ENCODE measurements at places on chromosomes 12 and 14. TPM values are rescaled to one million over a fixed set of nuclear protein-coding genes. Genes with fewer than 3 reads are reported as not detected.

- no peak for DNase-seq
Measured at GRCh38 chr12:3379079-3379478, 111.9 kb upstream of the PRMT8 start.

DNA sequence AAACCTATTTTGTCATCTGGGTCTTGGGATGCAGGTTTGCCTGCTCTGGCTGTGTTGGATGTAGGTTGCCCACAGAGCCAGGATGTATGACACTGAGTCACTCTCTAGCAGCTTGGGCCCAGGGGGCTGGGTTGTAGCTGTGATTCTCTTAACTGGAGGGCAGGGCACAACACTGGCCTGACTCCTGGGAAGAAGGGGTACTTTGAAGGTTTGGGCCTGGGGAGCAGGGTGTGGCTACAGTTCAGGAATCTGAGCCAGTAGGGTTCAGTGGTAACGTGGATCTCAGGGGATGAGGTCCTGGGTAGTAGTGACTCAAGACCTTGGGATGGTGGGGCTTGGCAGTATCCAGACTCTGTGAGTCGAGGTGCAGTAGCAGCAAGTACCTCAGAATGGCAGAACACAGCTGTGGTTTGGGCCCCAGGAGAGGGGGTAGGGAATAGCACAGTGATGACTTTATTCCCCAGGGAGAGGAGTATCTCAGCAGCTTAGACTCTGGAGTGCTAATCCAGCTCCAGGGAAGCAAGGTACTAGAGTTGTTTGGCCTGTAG, 25.7 kb downstream of the TBC1D15 start:
- DNase-seq: no peak

- DNase-seq: no peak
Measured at GRCh38 chr12:55696796-55697462, 10.8 kb downstream of the ITGA7 start.

GRCh38 chr14:53824061-53824460, 132.6 kb downstream of the BMP4 start:
- no peak for DNase-seq

- DNase-seq: no peak
Measured at GRCh38 chr14:53285064-53285463, 131.9 kb upstream of the DDHD1 start.

- DNase-seq: no peak
Measured at GRCh38 chr14:60796434-60796833, 61.9 kb downstream of the MNAT1 start.

DNA sequence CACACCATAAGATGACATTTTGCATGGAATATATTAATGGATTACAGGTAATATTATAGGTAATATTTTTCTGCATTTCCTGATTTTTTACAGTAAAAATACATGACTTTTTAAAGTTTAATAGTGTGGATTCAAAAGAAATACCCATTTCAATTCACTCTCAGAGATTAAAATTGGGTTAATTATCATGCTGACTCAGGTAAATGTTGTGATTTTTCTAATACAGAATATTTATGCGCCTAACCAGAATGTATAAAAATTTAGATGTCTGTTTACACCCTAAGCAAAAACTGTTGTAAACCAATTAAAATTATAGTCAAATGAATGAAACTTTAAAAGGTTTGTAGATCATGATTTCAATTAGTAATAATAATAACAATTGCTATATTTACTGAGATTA, 117.2 kb upstream of the FLRT2 start:
- no peak for DNase-seq

The SLC6A15 gene
- not detected for total RNA-seq

The STX2 gene
- total RNA-seq: 29.4 TPM

The TAS2R46 gene
- 0.71 TPM for total RNA-seq

The ERP27 gene
- total RNA-seq: 25.8 TPM

The CEP290 gene
- 20.5 TPM for total RNA-seq

The GLT8D2 gene
- not detected for total RNA-seq
